ENCODE measurements at places on chromosomes 6 and 20.

DNA sequence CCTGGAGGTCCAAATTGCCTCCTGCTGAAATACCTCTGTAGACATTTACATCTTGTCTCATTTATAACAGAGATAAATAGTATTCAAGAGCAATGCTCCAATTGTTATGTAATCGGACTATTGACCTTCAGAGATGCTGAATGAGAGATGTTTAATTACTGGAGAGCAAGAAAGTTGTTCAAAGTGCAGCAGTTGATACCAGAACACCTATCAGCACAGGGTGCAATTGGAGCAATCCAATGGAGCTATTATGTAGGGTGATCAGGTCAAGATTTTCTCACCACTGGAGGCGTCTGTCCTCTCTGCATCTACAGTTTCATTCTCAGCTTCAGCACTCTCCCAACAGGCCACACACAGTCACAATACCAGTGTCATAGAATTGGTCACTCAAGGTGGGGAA lies 19.5 kb upstream of the TMX4 start:
- DNase-seq = no peak

DNA sequence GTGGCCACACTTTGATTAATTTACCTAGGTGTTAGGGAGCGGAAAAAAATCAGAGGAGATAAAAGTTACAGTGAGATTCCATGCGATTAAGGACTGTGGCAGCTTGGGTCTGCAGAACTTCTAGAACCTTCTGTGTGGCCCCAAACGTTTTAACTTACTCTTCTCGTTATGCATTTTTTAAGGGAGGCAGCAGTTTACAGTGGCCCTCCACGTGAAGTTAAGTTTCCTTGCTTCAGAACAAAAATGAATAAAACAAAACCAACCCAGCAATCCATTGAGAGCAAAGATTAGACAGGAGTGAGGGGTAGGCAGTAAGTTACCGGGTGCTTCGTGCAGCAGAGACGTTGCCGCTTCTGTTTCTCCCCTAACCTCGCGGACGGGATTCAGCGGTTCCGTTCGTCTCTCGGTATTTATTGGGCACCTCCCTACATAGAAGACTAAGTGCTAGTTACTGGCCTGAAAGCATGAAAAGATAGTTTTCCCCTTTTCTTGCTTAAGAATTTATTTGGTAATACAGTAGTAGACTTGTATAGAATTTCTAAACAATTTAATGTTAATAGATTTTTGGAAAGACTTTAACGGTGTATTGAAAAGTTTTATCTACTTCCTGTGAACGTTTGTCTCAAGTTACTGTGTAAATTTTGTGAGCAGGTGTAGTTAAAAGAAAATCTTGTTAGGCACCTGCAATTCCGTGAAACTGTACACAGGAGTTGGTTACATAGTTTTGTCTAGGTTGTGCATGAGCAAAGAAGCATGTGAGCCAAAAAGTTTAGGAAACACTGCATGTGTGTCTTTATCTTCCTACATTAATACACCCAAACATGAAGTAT lies 1.1 kb downstream of the BAG2 start:
- no peak for DNase-seq

DNA sequence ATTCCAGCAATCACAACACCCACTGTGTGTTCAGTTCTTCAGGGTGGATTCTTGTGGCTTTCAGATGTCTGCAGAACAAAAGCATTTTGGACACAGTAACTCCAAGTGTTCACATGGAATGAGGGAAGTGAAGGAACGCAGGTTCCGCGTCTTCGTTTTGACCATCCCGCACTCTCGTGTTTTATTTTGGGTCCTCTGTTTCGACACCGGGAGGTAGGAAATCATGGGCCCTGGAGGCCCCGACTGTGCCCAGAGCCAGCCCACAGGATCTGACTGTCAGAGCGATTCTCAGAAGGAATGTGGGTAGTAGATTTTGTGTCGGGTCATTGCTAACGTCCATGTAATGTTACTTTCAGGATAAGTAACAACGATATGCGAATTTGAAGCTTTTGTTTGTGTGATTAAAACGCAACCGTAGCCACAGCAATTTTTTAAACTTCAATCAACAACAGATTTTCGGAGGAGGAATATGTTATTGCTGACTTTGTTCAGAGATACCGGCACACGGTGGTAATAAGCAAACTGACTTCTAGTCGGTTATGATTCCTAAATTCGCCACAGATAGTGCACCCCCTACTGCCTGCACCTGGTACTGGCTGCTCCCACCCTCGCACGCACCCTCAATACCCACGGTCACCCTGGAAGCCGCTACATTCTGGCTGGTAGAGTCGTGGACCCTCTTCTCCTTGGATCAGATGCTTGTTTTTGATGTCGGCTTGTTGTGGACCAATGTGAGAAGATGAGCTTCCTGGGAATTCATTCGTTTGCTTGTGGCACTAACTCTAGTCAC lies 10.5 kb downstream of the NPEPL1 start:
- DNase-seq = no peak

GRCh38 chr20:44838521-44838920 lies 28.2 kb upstream of the RIMS4 start:
- no peak for DNase-seq

- no peak for DNase-seq
Observed at GRCh38 chr20:17024513-17025119, 202.2 kb upstream of the PCSK2 start.

GRCh38 chr20:33009214-33010132 lies 2.0 kb downstream of the BPIFB2 start:
- DNase-seq = no peak

GRCh38 chr6:24797596-24798216 lies 1.0 kb downstream of the ARMH2 start:
- no peak for DNase-seq

- no peak for DNase-seq
Observed at GRCh38 chr20:4366076-4366475, 350.7 kb upstream of the RNF24 start.

GRCh38 chr20:17867131-17867925 lies 101.3 kb downstream of the SNX5 start:
- no peak for DNase-seq

GRCh38 chr6:7723041-7723447 lies 2.9 kb upstream of the BMP6 start:
- peak; percentile 24 for DNase-seq

- DNase-seq = no peak
Observed at GRCh38 chr6:150102750-150103270, 33.9 kb upstream of the ULBP3 start.

DNA sequence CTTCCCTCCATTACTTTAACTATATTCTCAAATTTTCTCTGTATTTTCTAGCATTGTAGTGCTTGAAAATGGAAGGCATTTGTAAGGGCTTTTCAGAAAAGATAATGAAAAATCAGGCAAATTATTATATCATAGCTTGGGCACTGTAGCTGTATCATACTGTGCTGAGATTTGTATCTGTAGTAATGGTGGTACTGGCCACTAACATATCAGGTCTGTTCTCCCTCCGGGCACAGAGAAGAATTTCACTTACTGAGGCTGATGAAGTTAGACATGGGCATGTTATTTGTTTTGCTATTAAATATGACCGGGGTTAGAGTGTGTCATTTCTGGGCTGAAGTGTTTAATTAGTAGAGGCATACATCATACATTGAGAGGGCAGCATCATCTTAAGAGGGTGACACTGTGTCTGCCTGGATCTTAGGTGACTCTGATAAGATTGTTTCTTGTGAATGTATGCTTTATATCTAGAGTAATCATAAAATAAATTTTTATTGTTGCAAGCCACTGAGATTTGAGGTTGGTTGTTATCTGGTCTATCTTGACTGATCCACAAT lies 1395.9 kb downstream of the EPHA7 start:
- no peak for DNase-seq

- no peak for DNase-seq
Observed at GRCh38 chr20:59948828-59949720, 8.9 kb downstream of the FAM217B start.

- peak; percentile 41 for DNase-seq
Observed at GRCh38 chr6:39791850-39792539, at the start of gene DAAM2. TSS of gene DAAM2 (plus strand) at chr6:39792376. CDS start at chr6:39856303, 63,927 bp downstream.

DNA sequence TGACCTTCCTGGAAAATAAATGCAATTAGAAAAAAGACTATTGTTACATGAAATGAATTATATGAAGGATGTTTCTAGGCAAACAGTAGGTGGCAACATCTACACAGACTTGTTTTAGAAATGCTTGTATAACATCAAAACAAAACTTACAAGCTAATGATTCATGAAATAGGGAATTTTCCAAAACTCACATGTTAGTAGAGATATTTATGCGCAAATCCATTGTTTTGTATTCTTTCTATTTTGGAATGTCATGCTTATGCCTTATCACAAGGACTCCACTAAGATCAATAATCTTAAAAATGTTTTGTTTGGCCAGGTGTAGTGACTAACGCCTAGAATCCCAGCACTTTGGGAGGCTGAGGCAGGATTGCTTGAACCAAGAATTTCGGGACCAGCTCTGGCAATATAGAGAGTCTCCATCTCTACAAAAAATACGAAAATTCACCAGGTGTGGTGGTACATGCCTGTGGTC lies 32.3 kb upstream of the LGSN start:
- no peak for DNase-seq

All from anterior cingulate cortex (tissue), 58 donors.